ENCODE measurements at places on chromosomes 7 and 10. TPM values are rescaled to one million over a fixed set of nuclear protein-coding genes. Genes with fewer than 3 reads are reported as not detected.

HPSE2 gene
- total RNA-seq = not detected

TUBAL3 gene
- total RNA-seq = not detected

LDB3 gene
- total RNA-seq = not detected

WEE2 gene
- not detected for total RNA-seq

OR2A12 gene
- not detected for total RNA-seq

IL15RA gene
- 31.4 TPM for total RNA-seq

LHFPL3 gene
- not detected for total RNA-seq

SP8 gene
- not detected for total RNA-seq

COL28A1 gene
- total RNA-seq = not detected

AMPH gene
- not detected for total RNA-seq

KDM7A gene
- total RNA-seq = 6.8 TPM

DRGX gene
- not detected for total RNA-seq

STEAP1B gene
- total RNA-seq = not detected

PKD1L1 gene
- 0.08 TPM for total RNA-seq

AP1S1 gene
- total RNA-seq = 42.7 TPM

UCMA gene
- not detected for total RNA-seq

SSBP1 gene
- 280 TPM for total RNA-seq

HTR5A gene
- not detected for total RNA-seq

FRMPD2 gene
- total RNA-seq = not detected

FGL2 gene
- total RNA-seq = 2.1 TPM

RARRES2 gene
- total RNA-seq = not detected

WNT2 gene
- total RNA-seq = not detected

TYW1 gene
- 20.7 TPM for total RNA-seq

SYT15 gene
- total RNA-seq = 0.42 TPM

OR6V1 gene
- total RNA-seq = not detected

CCZ1 gene
- total RNA-seq = 88.6 TPM

BICC1 gene
- not detected for total RNA-seq

HYAL4 gene
- not detected for total RNA-seq

MOGAT3 gene
- not detected for total RNA-seq

WDFY4 gene
- total RNA-seq = not detected

TMEM229A gene
- not detected for total RNA-seq

CCM2 gene
- 54.2 TPM for total RNA-seq

ASB4 gene
- total RNA-seq = not detected

SLC26A3 gene
- total RNA-seq = not detected

OPN1SW gene
- not detected for total RNA-seq

FEZF1 gene
- not detected for total RNA-seq

CALHM3 gene
- not detected for total RNA-seq

ODAD2 gene
- 0.55 TPM for total RNA-seq

PAX4 gene
- not detected for total RNA-seq

CTAGE8 gene
- total RNA-seq = 0.78 TPM

PKD2L1 gene
- total RNA-seq = not detected
